HAP-1 (cell line): ENCODE measurements at places on chromosomes 4 and X.

DNA sequence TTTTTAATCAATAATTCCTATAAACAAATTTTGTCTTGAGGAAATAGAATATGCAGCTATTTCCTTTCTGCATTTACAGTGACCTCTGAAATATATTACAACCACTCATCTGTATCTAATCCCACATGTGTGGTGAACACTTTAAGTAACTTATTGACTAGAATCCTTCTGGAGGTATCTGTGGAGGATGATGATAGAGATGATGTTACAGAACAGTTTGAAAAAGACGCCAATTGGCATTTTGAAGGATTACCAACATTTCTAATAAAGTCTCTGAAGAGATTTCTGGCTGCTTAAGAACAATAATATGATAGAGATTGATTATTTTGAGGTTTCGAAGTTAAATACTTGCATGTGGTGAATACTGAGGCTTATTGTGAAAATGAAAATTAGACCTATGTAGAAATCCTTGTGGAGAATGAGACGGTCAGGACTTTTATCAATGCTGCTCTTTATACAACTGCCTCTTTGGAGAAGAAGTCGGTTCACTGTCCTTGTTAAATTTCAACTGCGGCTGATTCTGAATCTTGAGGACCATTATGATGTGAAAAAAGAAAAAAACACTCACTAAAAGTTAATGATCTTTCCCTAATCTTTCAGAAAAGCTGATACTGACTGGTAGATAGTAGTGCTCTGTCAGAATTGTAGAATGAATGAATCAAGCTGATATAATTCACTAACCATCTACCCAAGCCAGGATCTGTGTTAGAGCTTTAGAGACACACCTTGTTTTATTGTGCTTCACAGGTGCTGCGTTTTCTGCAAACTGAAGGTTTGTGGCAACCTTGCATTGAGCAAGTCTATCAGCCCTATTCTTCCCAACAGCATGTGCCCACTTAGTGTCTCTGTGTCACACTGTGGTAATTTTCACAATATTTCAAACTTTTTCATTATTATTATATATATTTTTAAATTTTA lies 204.7 kb downstream of the SPRY1 start:
- DNase-seq: no peak

DNA sequence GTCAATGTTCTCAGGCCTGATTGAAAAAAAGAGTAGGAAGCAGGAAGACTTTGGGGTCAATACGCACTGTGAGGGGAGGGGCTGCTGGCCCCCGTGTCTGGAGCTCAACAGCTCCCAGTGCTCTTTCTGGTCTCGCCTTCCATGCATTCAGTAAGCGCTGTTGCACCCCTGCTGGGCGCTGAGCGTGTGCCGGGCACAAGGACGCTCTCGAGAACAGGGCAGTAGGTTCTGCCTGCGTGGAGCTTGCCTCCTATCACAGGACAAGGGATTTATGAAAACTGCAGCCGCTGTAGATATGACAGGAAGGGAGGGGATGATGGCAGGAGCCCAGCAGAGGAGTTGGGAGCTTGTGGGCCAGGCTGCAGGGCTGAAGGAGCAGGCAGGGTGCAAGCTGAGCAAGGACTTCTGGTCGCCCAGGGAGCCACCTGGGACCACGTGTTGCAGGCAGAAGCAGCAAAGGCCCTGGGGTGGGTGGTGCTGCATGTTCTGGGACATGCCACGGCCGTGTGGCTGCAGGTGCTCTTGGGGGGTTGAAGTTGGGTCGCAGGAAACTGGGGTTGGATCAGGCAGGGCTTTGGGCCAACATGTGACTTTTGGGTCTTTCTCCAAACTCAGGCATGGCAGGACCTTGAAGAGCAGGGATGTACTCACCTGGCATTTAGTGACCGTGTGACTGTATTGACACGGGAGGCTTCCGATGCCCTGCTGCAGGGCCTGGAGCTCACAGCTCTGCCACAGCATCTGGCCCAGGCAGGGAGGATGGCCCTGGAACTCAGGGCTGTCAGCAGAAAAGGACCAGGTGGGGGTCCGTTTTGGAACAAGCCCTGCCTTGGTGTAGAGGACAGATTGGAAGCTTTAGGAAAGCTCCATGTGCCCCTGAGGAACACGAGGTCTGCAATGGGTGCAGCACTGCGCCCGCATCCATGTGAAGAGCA lies 97.9 kb downstream of the CPZ start:
- no peak for DNase-seq

DNA sequence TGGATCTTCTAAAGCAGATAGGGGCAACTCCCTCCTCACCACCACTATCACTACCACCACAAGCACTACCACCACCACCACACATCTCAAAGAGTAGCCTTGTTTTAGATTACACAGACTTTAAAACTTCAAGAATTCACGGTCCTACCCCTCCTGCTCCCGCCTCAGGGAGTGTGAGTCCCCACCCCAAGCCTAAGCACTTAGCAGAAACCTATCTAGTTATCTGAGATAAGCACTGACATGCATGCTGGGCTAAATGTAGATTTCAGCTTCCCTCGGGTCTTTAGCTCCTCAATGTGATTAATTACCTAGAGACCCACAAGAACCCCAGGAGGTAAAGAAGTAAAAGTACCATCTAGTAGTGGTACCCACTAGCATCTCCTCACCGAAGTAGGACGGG lies 775 bp downstream of the AMOT start:
- no peak for DNase-seq

DNA sequence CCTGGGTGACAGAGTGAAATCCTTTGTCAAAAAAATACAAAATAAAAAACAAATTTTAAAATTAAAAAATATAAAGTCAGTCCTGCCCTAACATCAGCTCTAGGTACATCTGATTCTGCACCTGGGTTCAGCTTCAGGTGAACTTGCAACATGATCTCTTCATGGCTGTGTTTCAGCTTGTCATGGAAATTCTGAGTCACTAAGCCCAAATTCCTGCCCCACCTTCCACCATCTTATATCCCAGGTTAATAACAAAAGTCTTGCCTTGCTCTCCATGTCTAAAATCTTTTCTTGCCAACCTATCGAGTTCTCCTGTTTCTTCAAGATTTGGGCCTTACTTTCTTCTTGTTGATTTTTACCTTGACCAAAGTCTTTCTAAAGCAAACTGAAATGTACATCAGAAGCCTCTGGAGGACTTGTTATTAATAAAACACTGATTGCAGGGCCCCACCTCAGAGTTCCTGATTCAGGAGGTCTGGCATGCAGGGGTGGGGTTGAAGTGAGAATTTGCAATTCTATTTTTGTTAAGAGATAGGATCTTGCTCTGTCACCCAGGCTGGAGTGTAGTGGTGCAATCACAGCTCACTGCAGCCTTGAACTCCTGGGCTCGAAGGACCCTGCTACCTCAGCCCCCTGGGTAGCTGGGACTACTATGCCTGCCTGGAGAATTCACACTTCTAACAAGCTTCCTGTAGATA lies 125.8 kb upstream of the VCX3A start:
- no peak for DNase-seq

GRCh38 chr4:47990145-47990544 lies 26.3 kb downstream of the CNGA1 start:
- DNase-seq: no peak

GRCh38 chr4:138573246-138573645 lies 331.1 kb upstream of the SLC7A11 start:
- DNase-seq: no peak

DNA sequence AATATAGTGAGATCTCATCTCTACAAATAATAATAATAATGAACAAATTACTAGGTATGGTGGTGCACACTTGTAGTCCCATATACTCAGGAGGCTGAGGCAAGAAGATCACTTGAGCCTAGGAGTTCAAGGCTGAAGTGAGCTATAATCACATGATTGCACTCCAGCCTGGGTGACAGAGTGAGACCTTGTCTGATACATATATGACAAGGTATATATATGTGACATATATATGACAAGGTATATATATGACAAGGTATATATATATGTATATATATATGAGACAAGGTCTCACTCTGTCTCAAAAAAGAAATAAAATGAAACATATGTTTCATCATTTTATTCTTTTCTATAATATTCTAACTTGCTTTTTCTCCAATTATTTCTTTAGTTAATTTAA lies 278.1 kb upstream of the TET2 start:
- DNase-seq: no peak

GRCh38 chr4:33078145-33078544 lies 2358.0 kb downstream of the PCDH7 start:
- no peak for DNase-seq

DNA sequence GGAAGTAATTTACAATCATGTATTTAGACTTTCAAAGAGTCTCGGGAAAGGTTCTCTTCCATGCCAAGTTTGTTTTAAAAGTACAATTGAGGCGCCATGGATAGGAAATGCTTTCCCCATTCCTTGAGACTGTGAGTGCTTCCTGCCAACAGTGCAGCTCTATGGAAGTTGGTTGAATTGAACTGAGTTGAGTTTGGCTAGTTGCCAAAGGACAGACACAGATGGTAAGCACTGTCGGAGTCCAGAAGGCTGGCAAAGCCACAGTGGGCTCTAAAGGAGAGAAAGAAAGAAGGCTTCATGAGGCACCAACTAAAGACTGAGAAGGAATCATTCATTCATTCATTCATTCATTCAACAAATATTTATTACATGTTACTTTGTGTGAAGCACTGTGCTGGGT lies 4.3 kb upstream of the KCNE5 start:
- no peak for DNase-seq

- no peak for DNase-seq
Observed at GRCh38 chrX:106356580-106356979, 188.5 kb downstream of the PWWP3B start.

GRCh38 chrX:68061206-68061535 lies 372.1 kb downstream of the OPHN1 start:
- no peak for DNase-seq

DNA sequence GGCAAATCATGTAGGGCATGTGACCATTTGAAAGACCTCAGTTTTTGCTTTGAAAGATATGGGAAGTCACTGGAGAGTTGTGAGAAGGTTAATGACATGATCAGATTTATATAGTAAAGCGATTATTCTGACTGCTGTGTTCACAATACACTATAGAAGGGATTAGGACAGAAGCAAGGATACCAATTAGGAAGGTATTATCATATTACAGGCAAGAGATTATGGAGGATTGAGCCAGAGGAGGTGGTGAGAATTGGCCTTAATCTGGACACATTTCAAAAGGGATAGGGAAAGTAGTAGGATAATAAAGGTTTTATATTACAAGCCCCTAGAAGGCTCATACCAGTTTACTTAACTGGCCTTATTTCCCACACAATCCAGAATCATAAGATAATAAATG lies 124.9 kb upstream of the POF1B start:
- DNase-seq: peak; percentile 98

- DNase-seq: no peak
Observed at GRCh38 chrX:44459501-44459900, 83.2 kb downstream of the FUNDC1 start.

GRCh38 chr4:147884536-147884935 lies 152.6 kb downstream of the ARHGAP10 start:
- DNase-seq: no peak

DNA sequence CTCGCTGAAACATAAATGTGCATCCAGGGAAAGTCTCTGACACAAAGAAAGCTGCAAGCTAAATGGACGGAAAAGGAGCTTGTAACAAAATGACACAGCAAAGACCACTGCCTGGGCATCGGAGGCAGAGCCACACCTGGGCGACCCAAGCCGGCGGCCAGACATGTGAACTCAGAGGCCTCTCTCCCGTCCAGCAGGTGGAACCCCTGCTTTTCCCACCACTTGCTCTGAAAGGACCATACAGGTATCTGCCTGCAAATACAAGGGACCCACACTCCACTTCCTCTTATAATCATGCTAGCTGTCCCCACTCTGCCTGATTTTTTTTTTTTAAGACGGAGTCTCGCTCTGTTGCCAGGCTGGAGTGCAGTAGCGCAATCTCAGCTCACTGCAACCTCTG lies 12.0 kb downstream of the CPLX1 start:
- DNase-seq: no peak

DNA sequence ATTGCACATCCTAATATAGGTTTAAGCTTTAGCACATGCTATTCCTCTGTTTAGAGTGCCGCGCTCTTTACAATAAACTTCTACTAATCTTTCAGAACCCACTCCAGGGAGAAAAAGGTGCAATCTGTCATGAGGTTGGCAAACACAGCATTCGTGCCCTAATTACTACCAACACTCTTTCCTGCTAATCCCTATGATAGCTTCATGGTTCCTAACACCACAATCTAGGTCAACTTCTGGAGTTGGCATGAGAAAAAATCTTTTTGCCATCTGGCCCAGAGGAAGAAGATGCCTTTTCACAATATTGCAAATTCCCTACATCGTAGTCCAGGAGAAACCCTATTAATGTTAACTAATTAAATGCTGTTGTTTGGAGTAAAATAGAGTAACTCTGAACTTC lies 39.6 kb downstream of the TMA16 start:
- DNase-seq: no peak

GRCh38 chr4:164252286-164252685 lies 501.6 kb upstream of the SMIM31 start:
- DNase-seq: peak; percentile 89

DNA sequence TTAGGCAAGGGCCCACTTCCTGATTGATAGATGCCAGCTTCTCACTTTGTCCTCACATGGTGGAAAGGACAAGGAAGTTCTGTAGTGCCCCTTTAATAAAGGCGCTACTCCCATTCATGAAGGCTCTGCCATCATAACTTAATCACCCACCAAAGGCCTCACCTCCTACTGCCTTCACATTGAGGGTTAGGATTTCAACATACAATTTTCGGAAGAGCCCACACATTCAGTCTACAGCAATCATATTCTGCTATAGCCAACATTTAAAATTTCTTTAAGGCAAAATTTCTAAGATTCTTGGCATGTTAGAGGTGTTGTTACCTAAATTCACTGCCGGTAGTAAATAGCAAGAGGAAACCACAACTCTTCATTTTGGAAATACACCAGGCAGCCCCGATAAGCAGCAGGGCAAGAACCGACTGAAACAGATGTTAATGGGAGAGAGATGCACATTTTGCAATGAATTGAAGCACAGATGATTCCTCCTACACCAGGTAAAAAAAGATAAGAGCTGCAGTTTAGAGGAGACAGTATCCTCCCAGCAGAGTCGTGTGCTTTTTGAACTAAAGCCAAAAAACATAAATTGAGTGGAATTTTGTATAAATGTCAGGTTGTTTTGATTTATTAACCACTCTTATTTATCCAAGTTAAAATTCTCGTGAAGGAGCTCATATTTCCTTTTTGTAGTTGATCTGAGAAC lies 594.9 kb downstream of the KCTD8 start:
- no peak for DNase-seq

DNA sequence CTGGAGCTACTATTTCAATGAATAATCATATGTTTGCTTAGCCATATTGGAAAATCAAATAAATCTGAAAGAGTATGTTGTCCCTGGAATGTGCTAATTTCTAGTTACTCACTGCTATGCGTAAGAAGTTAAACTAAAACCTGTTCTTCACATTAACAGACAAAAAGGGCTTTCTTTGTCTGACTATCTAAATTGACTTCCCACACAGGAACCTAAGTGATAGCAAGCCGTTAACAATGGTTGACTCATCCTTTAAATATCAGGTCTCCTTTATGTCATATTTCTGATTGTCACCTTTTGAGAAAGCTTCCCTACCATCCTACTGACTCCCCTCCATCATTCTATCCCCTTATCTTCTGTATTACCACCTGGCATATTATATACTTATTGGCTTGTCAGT lies 81.4 kb downstream of the AMELX start:
- DNase-seq: no peak

GRCh38 chrX:109714340-109714958 lies 18.6 kb downstream of the ACSL4 start:
- DNase-seq: no peak
